ENCODE measurements at places on chromosomes 16 and 17.

- DNase-seq, result no peak
Observed at GRCh38 chr17:80031691-80032430, 3.8 kb downstream of the TBC1D16 start.

DNA sequence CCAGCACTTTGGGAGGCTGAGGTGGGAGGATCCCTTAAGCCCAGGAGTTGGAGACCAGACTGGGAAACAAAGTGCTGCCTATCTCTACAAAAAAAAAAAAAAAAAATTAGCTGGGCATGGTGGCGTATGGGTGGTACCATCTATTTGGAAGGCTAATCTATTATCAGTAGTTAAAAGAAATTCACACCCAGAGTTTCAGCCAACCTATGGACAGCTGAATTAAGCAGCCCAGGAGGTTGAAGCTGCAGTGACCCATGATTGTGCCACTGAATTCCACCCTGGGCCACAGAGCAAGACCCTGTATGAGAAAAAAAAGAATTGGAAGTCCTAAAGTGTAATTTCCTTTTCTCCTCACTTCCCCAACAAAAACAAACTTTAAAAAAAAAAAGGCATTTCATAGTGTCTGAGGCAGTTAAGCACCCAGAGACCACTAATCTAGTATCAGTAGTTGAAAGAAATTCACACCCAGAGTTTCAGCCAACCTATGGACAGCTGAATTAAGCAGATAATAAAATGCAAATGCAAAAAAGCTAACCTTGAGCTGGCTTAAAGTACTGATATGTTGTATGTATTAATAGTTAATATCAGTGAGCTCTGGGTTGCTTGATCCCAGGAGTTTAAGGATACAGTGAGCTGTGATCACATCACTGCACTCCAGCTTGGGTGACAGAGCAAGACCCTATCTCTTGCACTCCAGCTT lies 18.1 kb downstream of the CLTC start:
- DNase-seq, result no peak

GRCh38 chr16:65415460-65415859 lies 293.6 kb upstream of the CDH11 start:
- no peak for DNase-seq

- DNase-seq, result no peak
Observed at GRCh38 chr16:8173111-8173644, 417.1 kb downstream of the TMEM114 start.

- no peak for DNase-seq
Observed at GRCh38 chr16:85921026-85921425, 22.1 kb downstream of the IRF8 start.

Measured in stimulated activated CD4-positive, alpha-beta T cell treated with anti-CD3 and anti-CD28 coated beads, Interleukin-15, amount 100 ng/mL, for 1 hour (primary cell).